ENCODE measurements at places on chromosomes 3 and 15.

DNA sequence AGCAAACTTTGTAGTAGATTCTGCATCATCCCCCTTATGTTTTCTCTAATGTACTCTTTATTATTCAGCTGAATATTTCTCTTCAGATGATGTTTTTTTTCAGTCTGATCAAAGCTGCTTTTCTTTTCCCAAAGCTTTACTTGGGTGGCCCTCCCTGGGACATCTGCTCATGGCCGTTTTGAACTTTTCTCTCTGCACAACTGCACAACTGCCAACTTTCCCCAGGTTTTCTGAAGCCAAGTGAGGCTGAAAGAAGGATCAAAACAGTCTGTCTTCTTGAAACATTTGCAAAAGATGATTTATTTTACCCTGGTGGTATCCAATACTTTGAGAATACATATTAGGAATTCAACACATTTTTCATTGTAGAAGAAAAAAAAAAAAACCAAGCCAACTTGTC is 43.0 kb downstream of the GASK1A start:
- no peak for ATAC-seq

DNA sequence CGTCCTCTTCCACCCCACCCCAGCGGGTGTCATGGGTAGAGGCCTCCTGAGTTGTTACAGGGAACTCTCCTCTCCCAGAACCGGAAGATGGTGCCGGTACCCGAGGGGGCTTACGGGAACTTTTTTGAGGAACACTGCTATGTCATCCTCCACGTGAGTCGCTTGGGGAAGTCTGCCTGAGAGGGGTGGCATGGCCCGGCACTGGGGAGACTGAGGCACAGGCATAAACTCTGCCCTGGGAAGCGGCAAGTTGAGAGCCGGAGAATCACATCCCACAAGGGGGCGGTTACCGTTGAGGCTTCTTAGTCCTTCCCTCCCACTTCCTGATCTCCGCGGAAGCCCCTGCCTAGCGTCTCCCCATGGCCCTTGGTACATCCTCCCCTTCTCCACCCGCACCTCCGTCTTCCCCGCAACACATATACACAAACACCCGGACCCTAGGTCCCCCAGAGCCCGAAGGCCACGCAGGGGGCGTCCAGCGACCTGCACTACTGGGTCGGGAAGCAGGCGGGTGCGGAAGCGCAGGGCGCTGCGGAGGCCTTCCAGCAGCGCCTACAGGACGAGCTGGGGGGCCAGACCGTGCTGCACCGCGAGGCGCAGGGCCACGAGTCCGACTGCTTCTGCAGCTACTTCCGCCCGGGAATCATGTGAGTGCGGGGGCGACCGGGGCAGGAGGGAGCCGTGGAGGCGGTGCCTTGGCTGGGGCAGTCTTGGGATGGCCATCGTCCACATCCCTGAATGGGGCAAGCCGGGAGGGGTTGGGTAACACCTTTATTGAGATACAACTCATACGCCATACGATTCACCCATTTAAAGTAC is 3.4 kb downstream of the VILL start:
- ATAC-seq: peak; percentile 61

DNA sequence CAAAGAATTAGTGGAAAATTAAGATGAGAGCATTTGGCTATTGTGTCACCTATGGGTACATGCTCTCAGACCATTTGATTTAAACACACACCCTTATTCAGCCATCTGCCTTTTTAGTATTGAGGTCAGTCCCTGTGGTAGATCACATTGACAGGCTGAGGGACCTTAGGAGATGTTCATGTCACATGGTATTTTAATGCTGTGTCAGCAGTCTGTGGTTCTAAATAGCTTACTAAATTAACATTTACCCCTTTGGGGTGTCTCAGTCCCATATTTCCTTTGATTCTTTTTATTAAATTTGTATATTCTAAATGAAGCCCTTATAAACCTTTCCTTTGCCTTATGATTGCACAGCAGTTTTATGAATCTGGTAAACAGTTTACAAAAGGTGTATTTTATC is 2.3 kb downstream of the RBM5 start:
- ATAC-seq: no peak

DNA sequence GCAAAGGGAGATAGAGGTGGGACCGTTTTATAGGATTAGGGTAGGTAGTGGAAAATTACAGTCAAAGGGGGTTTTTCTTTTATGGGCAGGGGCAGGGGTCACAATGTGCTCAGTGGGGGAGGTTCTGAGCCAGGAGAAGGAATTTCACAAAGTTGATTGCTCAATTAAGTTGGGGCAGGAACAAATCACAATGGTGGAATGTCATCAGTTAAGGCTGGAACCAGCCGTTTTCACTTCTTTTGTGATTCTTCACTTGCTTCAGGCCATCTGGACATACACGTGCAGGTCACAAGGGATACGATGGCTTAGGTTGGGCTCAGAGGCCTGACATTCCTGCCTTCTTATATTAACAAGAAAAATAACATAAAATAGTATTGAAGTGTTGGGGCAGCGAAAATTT is 453.8 kb downstream of the VGLL3 start:
- no peak for ATAC-seq

GRCh38 chr3:24505691-24506550 is 11.3 kb upstream of the THRB start:
- ATAC-seq: no peak

DNA sequence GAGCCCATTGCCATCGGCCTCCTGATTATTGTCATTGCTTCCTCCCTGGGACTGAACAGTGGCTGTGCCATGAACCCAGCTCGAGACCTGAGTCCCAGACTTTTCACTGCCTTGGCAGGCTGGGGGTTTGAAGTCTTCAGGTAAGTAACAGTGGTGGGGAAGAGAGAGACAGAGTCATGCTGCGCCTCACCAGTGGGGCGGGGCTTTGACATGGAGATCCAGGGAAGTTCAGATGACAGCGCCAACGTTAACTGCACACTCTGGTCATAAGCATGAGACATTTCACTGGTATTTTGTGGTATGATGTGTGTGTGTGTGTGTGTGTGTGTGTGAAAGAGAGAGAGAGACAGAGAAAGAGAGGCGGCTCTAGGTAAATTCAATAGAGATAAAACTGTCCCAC is 41.0 kb downstream of the AQP9 start:
- no peak for ATAC-seq

DNA sequence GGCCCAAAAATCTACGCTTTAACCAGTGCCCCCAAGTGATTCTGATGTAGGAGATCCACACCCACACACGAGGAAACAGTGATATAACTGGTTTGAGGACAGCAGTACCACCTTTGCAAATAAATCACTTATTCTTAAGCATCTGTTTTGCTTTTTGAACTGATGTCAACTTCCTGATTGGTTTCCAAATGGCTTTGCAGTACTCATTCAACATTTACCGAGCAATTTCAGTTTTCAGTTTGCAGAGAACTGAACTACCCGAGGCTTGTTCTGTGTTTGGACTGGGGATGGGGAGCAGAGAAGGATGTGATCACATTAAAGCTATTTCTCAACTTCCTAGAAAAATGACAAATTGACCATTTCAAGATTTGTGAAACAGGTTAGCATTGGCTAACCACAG is 1.1 kb upstream of the GYG1 start:
- ATAC-seq: no peak

GRCh38 chr3:32137870-32138269 is 31.4 kb downstream of the GPD1L start:
- no peak for ATAC-seq

DNA sequence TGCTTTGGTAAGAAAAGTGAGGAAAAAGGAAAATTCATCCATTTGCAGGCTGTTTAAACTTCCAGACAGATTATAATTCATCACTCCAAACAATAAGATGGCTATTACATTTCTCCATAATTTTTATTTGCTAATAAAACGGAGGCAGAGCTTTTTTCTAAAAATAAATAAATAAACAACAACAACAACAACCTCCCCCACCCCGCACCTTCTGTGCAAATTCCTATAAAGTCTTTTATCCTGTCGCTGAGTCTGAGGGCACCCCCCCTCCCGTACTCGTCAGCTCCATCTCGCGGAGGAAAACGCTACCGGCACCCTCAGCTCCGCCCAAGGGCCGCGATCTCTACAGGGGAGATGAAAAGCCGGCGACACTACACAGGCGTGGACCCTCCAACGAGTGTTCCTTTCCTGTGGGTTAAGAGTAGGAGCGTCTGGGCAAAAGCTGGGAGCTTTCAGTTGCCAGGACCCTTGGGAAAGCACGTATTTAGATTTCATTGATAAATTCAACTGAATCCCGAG is 1.0 kb upstream of the ATP1B3 start:
- ATAC-seq: peak; percentile 61

DNA sequence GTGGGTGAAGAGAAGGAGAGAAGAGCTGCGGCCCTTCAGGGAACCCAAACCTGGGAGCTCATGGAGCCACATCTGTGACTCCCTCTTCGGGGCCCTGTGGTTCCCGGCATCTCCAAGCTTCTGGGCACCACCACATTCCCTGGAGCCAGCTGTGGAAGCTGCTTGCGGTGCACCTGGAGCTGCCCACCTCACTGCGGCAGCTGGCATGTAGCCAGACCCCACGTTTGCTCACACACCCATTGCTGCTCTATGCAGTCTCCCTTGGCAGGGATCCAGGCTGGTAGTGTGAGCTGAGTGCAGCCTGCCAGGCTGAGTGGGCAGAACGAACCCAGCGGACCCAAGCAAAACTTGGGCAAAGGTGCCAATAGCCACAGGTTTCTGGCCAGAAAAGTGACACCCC is 16.8 kb upstream of the PLA2G4E start:
- ATAC-seq: no peak

- ATAC-seq: no peak
Observed at GRCh38 chr3:156495816-156496215, 59.1 kb downstream of the SSR3 start.

GRCh38 chr3:106323586-106323985 is 454.8 kb upstream of the CBLB start:
- no peak for ATAC-seq

DNA sequence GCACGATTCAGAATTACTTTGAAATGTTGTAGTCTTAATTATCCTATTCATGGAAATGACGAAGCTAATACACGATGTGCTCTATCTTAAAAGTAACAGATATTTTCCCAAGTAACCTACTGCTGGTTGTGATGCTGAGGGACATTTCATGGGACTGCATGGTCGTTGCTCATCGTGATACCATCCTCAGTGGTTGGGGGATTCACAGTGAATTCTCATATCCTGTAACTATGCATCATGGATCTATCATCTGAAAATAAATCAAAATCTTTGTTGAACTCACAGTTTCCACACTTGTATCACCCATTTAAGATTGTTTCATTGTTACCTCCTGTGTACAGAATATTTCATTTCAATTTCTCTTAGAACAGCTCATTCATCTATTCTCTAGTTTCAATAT is 84.7 kb downstream of the OPA1 start:
- peak; percentile 53 for ATAC-seq

DNA sequence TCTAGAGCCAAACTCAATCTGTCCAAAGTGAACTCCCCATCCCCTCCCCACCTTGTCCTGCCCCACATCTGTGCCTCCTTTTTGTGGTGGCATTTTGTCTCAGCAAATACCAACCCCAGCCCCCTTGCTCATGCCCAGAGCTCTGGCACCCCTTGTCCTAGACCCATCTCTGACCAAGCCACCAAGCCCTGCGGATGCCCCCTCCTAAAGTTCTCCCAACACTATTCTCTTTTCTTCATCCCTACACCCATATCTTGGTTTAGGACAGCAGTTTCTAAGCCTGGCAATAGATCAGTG is 17.7 kb downstream of the ACAA1 start:
- ATAC-seq: no peak

- ATAC-seq: peak; percentile 94
Observed at GRCh38 chr3:123584988-123585937, at the start of gene HACD2. Gene HACD2, minus strand, starts transcription at chr3:123585053. Its CDS starts 26 bp downstream, at chr3:123585027.

- no peak for ATAC-seq
Observed at GRCh38 chr15:41985236-41986160, 13.1 kb upstream of the EHD4 start.

GRCh38 chr15:58510715-58511598 is 79.2 kb downstream of the LIPC start:
- ATAC-seq: no peak

DNA sequence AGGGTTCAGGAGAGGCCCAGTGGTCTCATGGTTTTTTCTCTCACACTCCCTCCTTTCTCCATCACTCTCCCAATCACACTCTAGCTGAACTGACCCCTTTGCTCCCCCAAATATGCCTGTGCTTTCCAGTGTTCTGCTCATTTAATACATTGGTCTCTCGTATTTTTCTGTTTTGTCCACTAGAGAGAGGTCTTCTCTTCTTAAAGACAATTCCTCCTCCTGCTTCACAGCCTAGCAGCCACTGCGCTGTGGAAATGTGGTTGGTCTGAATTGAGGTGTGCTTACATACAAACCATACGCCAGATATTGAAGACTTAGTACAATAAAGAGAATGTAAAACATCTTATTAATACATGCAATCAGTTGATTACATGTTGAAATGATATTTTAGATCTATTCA is 60.6 kb upstream of the XCR1 start:
- no peak for ATAC-seq

DNA sequence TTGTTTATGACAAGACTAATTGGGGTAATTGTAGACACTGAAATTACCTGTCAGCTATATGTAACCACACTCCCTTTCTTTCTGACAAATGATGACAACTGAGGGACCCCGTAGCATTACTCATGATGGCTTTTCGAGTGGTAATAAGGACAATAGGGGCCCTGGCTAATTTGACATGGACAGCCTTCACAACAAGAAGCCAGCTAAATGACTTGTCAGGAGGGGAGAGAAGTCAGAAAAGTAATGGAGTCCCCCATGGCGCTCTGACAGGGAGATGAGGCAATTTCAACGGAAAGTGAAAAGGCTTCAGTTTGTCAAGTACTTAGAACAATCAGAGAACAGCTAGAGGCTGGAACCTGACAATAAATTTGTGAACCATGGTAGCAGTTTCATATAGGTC is 177.3 kb downstream of the CDIN1 start:
- ATAC-seq: no peak

DNA sequence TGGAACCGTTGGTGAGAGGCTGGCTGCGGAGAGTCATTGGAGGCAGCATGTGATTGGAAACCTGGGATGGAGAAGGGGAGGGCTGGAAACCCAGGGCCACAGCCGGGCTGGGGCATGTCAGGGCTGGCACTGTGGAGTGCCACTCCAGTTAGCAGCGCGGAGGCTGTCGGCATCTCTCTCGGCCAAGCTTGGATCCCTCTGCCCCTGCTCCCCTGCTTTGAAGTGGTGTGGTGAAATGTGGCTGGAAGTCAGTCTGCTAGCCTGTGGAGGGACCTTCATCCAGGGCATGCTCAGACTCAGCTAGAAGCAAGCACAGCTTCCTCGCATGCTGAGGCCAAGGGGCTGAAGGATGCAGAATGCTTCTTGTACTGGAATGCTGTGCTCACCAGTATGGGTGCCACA is 13.5 kb downstream of the SLCO3A1 start:
- ATAC-seq: no peak

DNA sequence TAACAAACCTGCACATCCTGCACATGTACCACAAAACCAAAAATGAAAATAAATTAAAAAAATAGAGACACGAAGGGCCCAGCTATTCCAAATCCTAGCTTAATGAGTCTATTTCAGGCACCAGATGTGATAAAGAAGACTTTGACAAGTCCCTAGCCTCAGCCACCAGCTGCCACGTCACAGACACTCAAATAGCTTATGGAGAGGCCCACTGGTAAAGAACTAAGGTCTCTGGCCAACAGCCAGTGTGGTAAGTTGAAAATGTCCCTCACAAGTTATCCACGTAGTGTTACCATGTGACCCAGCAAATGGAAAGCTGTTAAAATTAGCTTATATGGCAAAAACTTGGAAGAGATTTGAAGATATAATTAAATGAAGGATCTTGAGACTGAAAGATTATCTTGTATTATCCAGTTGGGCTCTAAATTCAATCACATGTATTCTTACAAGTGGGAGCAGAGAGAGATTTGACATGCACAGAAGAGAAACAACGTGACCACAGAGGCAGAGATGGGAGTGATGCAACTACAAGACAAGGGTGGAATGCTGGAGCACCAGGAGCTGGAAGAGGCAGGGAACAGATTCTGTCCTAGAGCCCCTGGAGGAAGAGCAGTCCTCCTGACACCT is 10.9 kb downstream of the ACSBG1 start:
- ATAC-seq: no peak

Data from activated CD4-positive, CD25-positive, alpha-beta regulatory T cell treated with anti-CD3 and anti-CD28 coated beads, Interleukin-2, amount 50 U/mL, for 24 hours (primary cell).